ENCODE measurements at places on chromosomes 16 and 17.
A peak's percentile ranks its signal among the peaks of the same experiment; 100 is the strongest.

DNA sequence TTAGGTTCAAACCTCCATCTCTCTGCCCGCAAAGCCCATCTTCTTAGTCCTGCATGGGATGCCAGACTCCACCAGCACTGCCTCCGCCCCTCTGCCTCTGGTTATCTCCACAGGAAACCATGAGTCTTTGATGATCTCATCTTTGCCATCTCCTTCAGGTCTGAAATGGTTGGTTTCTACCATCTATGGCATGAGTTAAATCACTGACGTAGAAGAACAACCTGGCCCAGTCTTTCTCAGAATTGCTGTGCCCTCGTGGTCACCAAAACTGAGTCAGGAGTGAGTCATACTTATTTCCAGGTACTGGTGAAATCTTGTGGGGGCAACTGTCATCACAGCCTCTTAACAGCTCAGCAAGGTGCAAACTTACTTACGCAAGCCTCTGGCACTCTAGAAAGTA lies 468.7 kb upstream of the C16orf82 start:
- peaks cover 94% of the 10 kb centered on the region for H3K4me1 ChIP-seq
- peak overlapping the region; percentile 90 for H3K27ac ChIP-seq
- no peaks in the 10 kb centered on the region for H3K27me3 ChIP-seq

GRCh38 chr17:80007939-80008338 lies 27.7 kb downstream of the TBC1D16 start:
- peaks cover 11% of the 10 kb centered on the region for H3K4me1 ChIP-seq
- no peaks in the 10 kb centered on the region for H3K27me3 ChIP-seq
- H3K36me3 ChIP-seq: no peaks in the 10 kb centered on the region
- H3K4me3 ChIP-seq: no peak overlapping the region
- DNase-seq: no peak
- H3K27ac ChIP-seq: no peak overlapping the region

- no peaks in the 10 kb centered on the region for H3K27me3 ChIP-seq
- H3K27ac ChIP-seq: no peak overlapping the region
- no peak for DNase-seq
- peaks cover 29% of the 10 kb centered on the region for H3K36me3 ChIP-seq
- no peak overlapping the region for H3K4me3 ChIP-seq
- H3K4me1 ChIP-seq: peaks cover 23% of the 10 kb centered on the region
These were observed 172.5 kb downstream of the PRKCA start for GRCh38 chr17:66474806-66475497.

DNA sequence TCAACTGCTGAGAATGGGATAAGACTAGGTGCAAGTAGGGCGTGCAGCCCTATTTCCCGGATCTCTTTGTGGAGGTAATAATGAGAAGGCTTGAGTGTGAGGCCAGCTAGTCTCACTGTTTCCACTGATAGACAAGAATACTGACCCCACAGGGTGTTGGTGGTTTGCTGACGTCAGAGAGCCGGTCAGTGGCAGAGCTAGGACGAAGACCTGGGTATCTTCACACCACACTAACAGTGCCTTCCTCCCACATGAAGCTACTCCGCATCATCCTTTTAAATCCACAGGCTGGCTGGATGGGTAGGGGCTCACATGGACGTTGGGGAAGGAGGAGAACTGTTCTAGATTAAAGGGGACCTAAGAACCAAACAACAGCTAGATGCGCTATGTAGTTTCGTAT lies 68.0 kb downstream of the ZFHX3 start:
- H3K27me3 ChIP-seq: no peaks in the 10 kb centered on the region
- DNase-seq: no peak
- no peaks in the 10 kb centered on the region for H3K36me3 ChIP-seq
- no peak overlapping the region for H3K27ac ChIP-seq
